ENCODE measurements at places on chromosomes 13 and 19.

- DNase-seq = no peak
These were observed 34.2 kb downstream of the MBNL2 start for GRCh38 chr13:97256343-97256783.

- DNase-seq = no peak
These were observed 332.2 kb downstream of the MYO16 start for GRCh38 chr13:108961542-108962125.

GRCh38 chr13:109156181-109156935, 526.9 kb downstream of the MYO16 start:
- DNase-seq = no peak

DNA sequence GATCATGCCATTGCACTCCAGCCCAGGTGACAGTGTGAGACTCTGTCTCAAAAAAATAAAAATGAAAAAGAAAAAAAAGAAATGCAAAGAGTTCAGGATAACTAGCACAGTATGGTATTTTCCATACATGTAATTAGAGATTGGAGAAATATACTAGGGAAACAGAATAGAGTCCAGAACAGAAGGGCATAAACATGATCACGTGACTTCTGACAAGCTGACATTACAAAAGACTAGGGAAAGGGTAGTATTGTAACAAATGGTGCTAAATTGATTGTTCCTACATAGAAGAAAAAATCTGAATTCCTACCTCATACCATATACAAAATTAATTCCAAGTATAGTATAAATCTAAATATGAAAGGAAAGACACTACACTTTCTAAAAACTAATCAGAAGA, 1.3 kb upstream of the NLRP5 start:
- no peak for DNase-seq

GRCh38 chr13:99421271-99421670, 80.0 kb upstream of the TM9SF2 start:
- DNase-seq = peak; percentile 30

DNA sequence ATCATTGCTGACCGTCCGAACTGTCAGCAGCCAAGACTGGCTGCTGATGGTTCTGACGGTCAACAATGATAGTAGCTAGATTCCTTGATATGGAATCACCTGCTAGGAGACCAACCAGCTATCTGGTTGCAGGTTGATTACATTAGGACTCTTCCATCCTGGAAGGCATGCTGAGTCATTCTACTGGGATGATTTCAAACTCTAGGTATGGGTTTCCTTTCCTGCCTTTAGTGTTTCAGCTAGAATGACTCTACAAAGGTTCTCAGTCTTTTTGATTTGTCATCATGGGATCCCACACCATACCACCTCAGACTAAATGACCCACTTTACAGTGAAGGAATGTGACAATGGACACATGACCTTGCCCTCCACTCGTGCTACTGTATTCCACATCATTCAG, 138.1 kb upstream of the KL start:
- no peak for DNase-seq

GRCh38 chr13:46520166-46520565, 32.8 kb upstream of the LRCH1 start:
- no peak for DNase-seq

GRCh38 chr13:106566641-106567473, 1.1 kb downstream of the ARGLU1 start:
- DNase-seq = no peak

DNA sequence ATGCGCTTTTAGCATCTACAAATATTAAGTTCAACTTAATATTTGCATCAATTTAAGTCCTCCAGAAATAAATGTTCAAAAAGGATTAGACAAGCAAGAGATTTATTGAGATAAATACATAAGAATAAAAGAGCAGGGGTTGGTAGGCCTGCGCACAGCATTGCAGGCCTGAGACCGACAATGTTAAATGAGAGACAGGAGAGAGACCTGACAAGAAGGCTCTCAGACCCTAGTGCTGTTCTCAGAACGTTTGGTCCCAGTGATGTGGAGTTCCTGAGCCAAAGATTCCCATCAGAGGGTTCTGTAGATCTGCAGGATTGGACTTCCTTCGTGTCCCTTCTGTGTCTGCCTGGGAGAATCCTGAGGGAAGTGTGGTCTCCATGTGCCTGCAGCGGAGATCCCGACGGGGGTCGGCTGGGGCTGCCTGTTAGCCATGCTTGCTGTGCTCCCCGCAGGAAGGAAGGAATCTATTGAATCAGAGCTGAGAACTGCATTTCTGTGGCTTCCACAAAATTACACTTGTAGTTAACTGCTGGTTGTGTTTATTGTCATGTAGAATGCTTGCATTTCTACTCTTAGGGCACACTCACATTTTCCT, 369.9 kb upstream of the SLC10A2 start:
- no peak for DNase-seq

GRCh38 chr13:106596275-106596937, 28.5 kb upstream of the ARGLU1 start:
- no peak for DNase-seq

GRCh38 chr19:42122691-42123607, 9.3 kb downstream of the POU2F2 start:
- DNase-seq = peak; percentile 83

DNA sequence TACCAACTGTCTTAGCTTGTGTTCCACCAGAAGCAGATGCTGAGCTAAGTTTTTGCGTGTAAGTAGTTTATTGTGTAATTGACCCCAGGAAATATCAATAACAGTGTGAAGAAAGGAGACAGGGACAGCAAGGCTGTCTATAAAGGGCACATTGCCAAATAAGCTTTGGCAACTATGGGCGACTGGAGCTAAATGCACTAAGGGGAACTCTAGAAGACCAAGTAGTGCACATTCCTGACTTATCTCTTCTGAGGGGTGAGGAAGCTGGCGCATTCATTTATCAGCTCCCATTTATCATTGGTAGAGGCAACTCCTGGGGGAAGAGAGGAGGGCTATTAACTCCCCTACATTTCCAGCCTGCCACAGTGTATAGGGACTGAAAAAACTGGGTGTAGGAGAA, 135.0 kb downstream of the DLEU7 start:
- DNase-seq = no peak

DNA sequence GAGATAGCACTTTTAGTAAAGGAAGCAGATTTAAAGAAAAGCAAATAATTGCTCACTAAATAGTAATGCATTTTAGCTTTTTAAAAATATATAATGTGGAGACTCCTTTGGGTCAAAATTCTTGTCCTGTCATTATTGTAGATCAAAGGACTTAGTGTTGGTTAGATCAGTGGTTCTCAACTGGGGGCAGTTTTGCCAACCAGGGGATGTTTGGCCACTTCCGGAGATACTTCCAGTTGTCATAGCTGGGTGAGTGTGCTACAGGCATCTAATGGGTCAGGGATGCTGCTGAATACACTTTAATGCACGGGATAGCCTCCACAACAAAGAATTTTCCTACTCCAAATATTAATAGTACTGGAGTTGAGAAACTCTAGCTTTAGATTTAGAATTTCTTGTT, 126.8 kb downstream of the LMO7 start:
- DNase-seq = no peak

DNA sequence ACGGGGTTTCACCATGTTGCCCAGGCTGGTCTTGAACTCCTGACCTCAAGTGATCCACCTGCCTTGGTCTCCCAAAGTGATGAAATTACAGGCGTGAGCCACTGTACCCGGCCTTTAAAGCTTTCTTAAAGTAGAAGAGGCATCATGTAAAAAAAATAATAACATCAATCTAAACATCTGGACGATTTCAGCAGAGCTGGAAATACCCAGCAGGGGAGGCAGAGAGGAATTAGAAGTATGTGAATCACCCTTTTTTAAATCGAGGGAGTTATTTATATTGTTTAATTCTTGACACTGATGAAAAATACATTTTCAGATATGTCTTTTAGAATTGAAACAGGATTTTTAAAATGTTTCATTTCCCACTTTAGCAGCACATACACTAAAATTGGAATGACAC, 37.4 kb upstream of the MTIF3 start:
- DNase-seq = no peak

GRCh38 chr13:21426238-21426637, 32.9 kb downstream of the ZDHHC20 start:
- no peak for DNase-seq

DNA sequence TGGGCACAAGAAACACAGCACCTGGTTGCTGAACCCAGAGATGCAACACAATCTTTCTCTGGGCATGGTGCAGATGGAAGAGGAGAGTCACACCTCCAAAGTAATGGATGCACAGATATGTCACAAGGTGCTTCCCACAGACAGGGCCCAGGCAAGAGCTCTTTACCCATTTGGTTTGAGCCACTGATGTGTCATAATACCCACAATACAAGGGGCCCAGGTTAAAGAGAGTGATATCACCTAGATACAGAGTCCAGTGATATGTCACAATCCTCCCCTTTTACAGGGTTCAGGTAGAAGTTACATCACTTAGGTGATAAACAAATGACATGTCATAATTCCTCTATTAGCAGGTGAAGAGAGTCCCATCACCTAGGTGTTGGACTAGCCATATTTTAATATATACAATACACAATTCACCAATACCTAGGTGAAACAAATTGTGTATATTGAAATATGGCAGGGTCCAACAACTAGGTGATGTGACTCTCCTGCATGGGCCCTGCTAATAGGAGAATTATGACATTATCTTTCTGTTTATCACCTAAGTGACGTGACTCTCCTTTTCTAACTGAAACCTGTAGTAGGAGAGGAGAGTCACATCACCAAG, 5.6 kb upstream of the ZNF43 start:
- DNase-seq = no peak

GRCh38 chr13:99935772-99936171, 35.8 kb downstream of the ZIC5 start:
- no peak for DNase-seq

- DNase-seq = no peak
These were observed 60.4 kb downstream of the RASA3 start for GRCh38 chr13:114071991-114072390.

- no peak for DNase-seq
These were observed 2.7 kb upstream of the ELAVL3 start for GRCh38 chr19:11483366-11484111.

DNA sequence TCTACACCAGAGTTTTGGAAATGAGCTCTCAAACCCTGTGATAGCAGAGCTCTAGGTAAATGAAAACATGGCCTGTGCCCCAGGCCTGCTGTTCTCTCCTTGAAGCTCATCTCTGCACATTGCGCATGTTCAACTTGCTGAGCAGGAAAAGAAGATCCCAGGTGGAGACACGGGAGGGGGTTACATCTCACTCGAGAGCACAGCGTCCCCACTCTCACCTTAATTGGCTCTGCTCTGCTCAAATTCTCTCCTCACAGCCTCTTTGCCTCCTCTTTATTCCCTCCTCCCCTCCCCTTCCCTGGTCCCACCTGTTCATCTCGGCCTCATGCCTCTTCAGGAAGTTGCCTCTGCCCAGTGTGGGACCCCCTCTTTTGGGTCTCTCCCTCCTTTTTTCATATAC, 44.7 kb downstream of the RGCC start:
- DNase-seq = no peak

Measured in activated T-cell treated with anti-CD3 and anti-CD28 coated beads, Interleukin-2, amount 50 U/mL, for 24 hours (primary cell).